Melanocyte of skin (primary cell): ENCODE measurements at places on chromosomes 16 and 17. TPM values are rescaled to one million over a fixed set of nuclear protein-coding genes. Genes with fewer than 3 reads are reported as not detected.

The FOXN1 gene
- not detected in 2 replicates for total RNA-seq

The PRSS21 gene
- total RNA-seq, result 1.4 TPM in 1 of 2 replicates, not detected in the other

The SOST gene
- not detected in 2 replicates for total RNA-seq

The CCL5 gene
- 0.31 and 0.67 TPM in 2 replicates for total RNA-seq

The TTLL6 gene
- not detected in 2 replicates for total RNA-seq

The NPTX1 gene
- total RNA-seq, result 0.36 and 0.69 TPM in 2 replicates

The TBCD gene
- 31.3 and 39.6 TPM in 2 replicates for total RNA-seq

The STH gene
- 0.69 TPM in 1 of 2 replicates, not detected in the other for total RNA-seq

The KRTAP3-1 gene
- not detected in 2 replicates for total RNA-seq

The TLCD2 gene
- total RNA-seq, result 1.00 and 1.1 TPM in 2 replicates

The ITGAL gene
- total RNA-seq, result not detected in 2 replicates

The DHX40 gene
- total RNA-seq, result 32.0 and 53.4 TPM in 2 replicates

The ASIC2 gene
- 0.15 TPM in 1 of 2 replicates, not detected in the other for total RNA-seq

The CCL17 gene
- total RNA-seq, result 0.73 TPM in 1 of 2 replicates, not detected in the other

The TIGD7 gene
- 2.0 and 4.3 TPM in 2 replicates for total RNA-seq

The CDRT15 gene
- total RNA-seq, result not detected in 2 replicates

The PAGR1 gene
- 20.2 and 23.0 TPM in 2 replicates for total RNA-seq

The ADAP2 gene
- total RNA-seq, result under 0.01 and 1.7 TPM in 2 replicates

The ATPAF2 gene
- 13.1 and 21.8 TPM in 2 replicates for total RNA-seq

The CFAP97D1 gene
- under 0.01 and 0.15 TPM in 2 replicates for total RNA-seq

The COX6A2 gene
- total RNA-seq, result not detected in 2 replicates

The MT1A gene
- 5.7 and 7.9 TPM in 2 replicates for total RNA-seq

The KRT31 gene
- total RNA-seq, result not detected in 2 replicates

The FOXJ1 gene
- total RNA-seq, result not detected in 2 replicates

The KRTAP3-2 gene
- total RNA-seq, result not detected in 2 replicates

The CD79B gene
- 20.6 and 21.1 TPM in 2 replicates for total RNA-seq

The UMOD gene
- not detected in 2 replicates for total RNA-seq

The IL17C gene
- not detected in 2 replicates for total RNA-seq

The SRL gene
- not detected in 2 replicates for total RNA-seq

The LITAF gene
- 99.5 and 176 TPM in 2 replicates for total RNA-seq

The MCRIP1 gene
- 84.8 and 84.9 TPM in 2 replicates for total RNA-seq

The MYH11 gene
- not detected in 2 replicates for total RNA-seq

The SLC6A4 gene
- not detected in 2 replicates for total RNA-seq

The EMP2 gene
- 62.3 and 63.9 TPM in 2 replicates for total RNA-seq

The KRTAP16-1 gene
- not detected in 2 replicates for total RNA-seq

The CDH11 gene
- total RNA-seq, result 1.00 and 2.9 TPM in 2 replicates

The CDH16 gene
- not detected in 2 replicates for total RNA-seq

The PIK3R6 gene
- total RNA-seq, result 0.15 and 0.33 TPM in 2 replicates

The XAF1 gene
- total RNA-seq, result 162 and 239 TPM in 2 replicates

The TNFSF13 gene
- total RNA-seq, result 2.4 and 3.3 TPM in 2 replicates

The TPSG1 gene
- not detected in 2 replicates for total RNA-seq

The PLCG2 gene
- 4.5 and 5.3 TPM in 2 replicates for total RNA-seq

The CCDC144A gene
- 1.7 and 6.3 TPM in 2 replicates for total RNA-seq

The ZNF652 gene
- total RNA-seq, result 19.3 and 27.9 TPM in 2 replicates

The GDPD1 gene
- 2.0 and 2.6 TPM in 2 replicates for total RNA-seq

The KRTAP4-4 gene
- total RNA-seq, result not detected in 2 replicates

The ZP2 gene
- not detected in 2 replicates for total RNA-seq

The ARHGAP44 gene
- total RNA-seq, result under 0.01 TPM in 2 replicates

The VPS35 gene
- total RNA-seq, result 145 and 165 TPM in 2 replicates

The MYL4 gene
- not detected in 2 replicates for total RNA-seq

The ATP6V0A1 gene
- total RNA-seq, result 158 and 186 TPM in 2 replicates

The HBA1 gene
- not detected in 2 replicates for total RNA-seq

The MAP2K3 gene
- total RNA-seq, result 30.5 and 31.6 TPM in 2 replicates

The CHP2 gene
- not detected in 2 replicates for total RNA-seq

The ZDHHC1 gene
- 5.0 and 5.6 TPM in 2 replicates for total RNA-seq

The ACSM2A gene
- not detected in 2 replicates for total RNA-seq

The GNG13 gene
- total RNA-seq, result not detected in 2 replicates
